ENCODE measurements at places on chromosomes 7 and 10.

GRCh38 chr7:7166318-7166717, 16.0 kb upstream of the C1GALT1 start:
- no peak for DNase-seq

GRCh38 chr10:123800289-123800688, 91.3 kb downstream of the CPXM2 start:
- DNase-seq: no peak

- DNase-seq: no peak
Measured at GRCh38 chr10:113038985-113039384, 88.9 kb downstream of the TCF7L2 start.

DNA sequence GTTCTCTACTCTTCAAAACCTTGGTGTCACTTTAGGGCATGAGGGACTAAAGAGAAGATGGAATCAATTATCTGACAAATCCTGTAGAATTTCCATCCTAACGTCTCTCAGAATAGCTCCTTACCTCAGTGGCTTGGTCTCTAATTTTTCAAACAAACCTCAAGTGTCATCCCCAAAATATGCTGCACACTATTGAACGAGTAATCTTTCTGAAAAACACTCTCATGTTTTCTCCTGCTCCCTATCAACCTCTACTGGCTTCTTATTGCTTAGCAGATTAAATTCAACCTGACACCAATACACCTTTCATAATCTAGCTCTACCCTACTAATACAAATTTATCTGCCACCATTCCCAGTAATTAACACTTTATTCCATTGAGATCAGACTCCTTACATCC, 8.5 kb downstream of the CNOT4 start:
- no peak for DNase-seq

GRCh38 chr7:2241580-2242540, at the start of the genes MRM2 and NUDT1:
Gene MRM2 (minus strand): TSS chr7:2242205. CDS start chr7:2242169, 36 bp downstream.
Gene NUDT1 (plus strand): TSS chr7:2242226. CDS start chr7:2244575, 2,349 bp downstream.
- peak; percentile 79 for DNase-seq

All from activated T-helper 1 cell treated with anti-CD3 and anti-CD28 coated beads, Interleukin-12 subunit alpha, Interleukin-12 subunit beta, Interleukin-2, Interleukin-4 antibody, amounts not matched to agents 30 ng/mL and 10 ng/mL and 1 ng/mL, durations not matched to agents 14 hours and 24 hours and 36 hours (primary cell).